ENCODE measurements at places on chromosomes 2 and 18. TPM values are rescaled to one million over a fixed set of nuclear protein-coding genes. Genes with fewer than 3 reads are reported as not detected.

Gene SALL3
- not detected for total RNA-seq

Gene MYO1B
- total RNA-seq = 47.5 TPM

Gene CCDC93
- total RNA-seq = 13.5 TPM

Gene CHMP1B
- 136 TPM for total RNA-seq

Gene DES
- total RNA-seq = 0.38 TPM

Gene ARHGAP28
- 1.6 TPM for total RNA-seq

Gene ERICH2
- total RNA-seq = not detected

Gene DSC2
- total RNA-seq = 13.3 TPM

Gene ITPRIPL1
- total RNA-seq = not detected

- DNase-seq = no peak
Observed at GRCh38 chr2:144097440-144098225, 422.3 kb downstream of the ZEB2 start.

DNA sequence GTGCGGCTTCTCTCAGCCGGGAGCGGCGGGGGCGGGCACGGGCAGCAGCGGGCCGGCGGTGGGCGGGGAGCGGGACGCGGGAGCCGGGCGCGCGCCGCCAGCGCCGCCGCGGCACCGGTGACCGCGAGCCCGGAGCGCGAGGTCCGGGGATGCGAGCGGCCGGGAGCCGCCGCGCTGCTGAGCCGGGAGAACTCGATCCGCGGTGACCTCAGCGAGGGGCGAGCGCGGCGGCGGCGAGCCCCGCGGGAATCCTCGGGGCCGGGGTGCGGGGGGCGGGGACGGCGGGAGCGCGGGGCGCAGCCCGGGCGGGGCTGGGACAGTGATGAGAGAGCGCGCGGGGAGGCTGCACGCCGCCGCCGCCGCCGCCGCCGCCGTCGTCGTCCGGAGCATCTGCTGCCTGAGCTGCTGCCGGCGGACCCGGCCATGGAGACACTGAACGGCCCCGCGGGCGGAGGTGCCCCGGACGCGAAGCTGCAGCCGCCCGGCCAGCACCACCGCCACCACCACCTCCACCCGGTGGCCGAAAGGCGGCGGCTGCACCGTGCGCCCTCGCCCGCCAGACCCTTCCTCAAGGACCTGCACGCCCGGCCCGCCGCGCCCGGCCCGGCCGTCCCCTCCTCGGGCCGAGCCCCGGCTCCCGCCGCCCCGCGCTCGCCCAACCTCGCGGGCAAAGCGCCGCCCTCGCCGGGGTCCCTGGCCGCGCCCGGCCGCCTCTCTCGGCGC is at the start of gene MTCL1:
MTCL1 (plus strand) TSS at position 319 of the 723 bp plus-strand sequence; CDS start at position 424, 105 bp downstream.
- DNase-seq = peak; percentile 41

- no peak for DNase-seq
Observed at GRCh38 chr2:174035117-174035635, 70.0 kb upstream of the SP3 start.

DNA sequence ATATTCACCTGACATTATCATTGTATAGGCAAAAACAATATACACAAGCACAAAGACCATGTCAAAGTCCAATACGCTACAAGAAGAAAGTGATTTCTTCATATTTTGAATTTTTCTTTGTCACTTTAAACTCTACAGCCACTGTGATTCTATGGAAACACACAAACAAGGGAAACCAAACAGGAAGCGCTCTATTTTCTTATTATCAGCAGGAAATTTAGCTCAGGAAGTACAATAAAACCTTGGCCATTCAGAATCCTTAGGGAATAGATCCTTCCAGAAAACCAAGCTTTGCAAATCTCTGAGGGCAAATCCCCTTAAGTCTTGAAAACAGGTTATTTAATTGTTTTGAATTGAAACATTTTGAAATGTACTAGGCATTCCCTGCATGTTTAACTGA is 336.2 kb downstream of the EPHA4 start:
- no peak for DNase-seq

DNA sequence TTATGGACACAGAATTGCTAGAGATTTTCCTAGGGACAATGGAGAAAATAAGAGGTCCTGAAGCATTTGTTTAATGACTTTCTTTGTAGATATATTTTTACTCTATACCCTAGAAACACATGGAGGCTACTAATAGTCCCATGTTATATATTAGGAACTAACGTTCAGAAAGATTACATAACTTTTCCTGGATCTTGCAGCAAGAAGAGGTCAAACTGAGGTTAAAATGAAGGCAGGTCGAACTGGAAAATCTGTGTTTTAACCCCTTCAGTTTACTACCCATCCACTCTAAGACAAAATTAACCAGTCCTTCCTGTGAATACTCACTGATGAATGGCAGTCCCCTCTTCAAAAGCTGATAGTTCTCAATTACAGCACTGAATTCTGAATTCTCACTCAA is 1415.8 kb upstream of the CELF4 start:
- no peak for DNase-seq

DNA sequence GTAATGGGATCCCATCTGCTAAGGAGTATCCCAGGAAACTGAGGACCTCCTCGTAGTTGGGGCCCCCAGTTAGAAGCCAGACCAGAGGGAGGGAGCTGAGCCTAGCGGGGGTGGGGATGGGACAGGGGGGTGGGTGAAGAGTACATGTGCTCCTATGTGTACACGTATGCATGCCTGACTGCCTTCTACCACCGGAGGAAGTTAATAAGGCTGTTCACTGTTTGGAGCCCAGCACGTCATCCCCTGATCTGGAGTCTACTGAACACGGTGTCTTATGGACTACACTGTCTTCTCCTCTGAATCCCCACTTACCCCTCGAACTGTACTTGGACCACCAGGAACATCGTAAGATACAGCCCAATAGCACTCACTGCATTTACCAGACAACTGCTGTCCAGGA is 68.5 kb downstream of the SFXN5 start:
- DNase-seq = no peak

DNA sequence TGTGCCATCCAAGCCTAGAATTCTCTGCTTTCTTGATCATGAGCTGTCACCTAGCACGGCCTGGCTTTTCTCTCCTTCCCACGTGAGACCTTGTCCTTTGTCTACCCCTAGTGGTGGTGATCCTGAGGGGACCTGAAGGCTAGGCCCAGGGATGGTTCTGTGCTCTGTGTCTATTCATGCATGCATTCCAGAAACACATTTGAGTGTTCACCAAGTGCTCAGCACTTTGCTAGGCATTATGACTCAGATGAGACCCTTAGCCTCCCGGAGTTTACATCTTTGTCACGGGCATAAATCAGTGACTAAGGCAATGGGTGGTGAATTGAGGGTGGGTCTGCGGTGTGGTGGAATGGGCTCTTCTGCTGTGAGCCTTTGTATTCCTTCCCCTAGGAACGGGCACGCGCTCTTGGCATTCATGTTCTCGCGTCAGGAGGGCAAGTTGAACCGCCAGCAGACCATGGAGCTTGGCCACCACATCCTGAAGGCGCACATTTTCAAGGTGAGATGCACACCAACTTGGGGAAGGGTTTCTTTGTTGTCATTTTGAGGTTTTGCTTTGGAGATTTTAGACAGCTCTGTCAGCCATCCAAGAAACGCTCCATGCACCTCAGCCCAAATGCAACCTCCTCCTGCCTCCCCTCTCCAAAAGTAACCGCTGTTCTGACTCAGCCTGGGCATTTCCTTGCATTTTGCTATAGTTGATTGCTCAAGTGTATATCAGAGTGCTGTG is 100.9 kb downstream of the WDSUB1 start:
- DNase-seq = peak; percentile 34

- DNase-seq = no peak
Observed at GRCh38 chr18:37836071-37836970, 270.7 kb upstream of the CELF4 start.

- no peak for DNase-seq
Observed at GRCh38 chr2:13495051-13495450, 778.3 kb downstream of the TRIB2 start.

- no peak for DNase-seq
Observed at GRCh38 chr2:32887125-32887524, 59.6 kb upstream of the LTBP1 start.

GRCh38 chr2:127615511-127616166 is 30.3 kb upstream of the GPR17 start:
- DNase-seq = no peak

- no peak for DNase-seq
Observed at GRCh38 chr2:70505613-70506391, 47.8 kb downstream of the TGFA start.

DNA sequence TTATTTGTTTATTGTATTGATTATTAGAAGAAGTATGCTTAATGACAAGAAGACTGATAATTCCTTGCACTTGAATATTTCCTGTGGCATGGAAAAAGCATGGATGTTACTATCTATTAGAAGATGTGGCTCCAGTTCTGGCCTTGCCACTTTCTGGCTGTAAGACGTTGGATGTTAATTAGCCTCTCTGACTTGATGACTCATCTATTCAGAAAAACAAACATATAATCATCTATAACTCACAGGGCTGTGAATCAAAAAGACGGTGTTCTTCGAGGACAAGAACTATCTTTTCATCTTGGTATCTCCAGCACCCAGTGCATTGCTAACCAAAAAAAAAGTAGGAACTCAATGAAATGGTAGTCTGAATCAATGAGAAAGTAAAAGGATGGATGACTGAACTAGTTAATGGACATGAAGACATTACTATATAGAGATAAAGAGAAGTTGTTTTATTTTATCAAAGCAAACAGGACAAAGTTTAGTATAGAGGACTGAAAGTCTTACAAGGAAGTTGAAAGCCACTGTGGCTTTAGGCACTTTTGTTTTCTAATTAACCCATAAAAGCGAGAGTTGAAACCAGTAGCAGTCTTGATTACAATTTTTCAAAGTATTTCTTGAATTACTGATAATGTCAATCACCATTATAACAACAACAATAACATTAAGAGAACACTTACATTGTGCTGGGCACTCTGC is 145.3 kb downstream of the RND3 start:
- no peak for DNase-seq

- DNase-seq = no peak
Observed at GRCh38 chr18:79935925-79936324, 15.5 kb downstream of the SLC66A2 start.

DNA sequence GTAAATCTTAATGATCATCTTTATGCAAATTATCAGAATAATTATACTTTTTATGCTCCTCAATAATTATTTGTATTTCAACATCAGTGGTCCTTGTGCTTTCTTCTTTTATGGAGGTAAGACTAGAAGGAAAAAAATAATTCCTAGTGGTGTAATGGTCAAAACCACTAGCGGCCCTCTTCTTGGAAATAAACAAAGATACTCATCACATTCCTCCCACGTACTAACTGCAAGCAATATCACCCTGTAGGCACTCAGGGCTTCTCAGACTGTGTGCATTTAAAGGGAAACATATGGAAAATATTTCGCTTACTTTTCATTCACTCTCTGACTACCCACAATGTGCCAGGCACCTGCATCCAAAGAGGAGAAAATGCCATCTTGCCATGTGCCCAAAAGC is 263.7 kb downstream of the DOK6 start:
- DNase-seq = no peak

GRCh38 chr2:149330127-149331022 is at the start of gene LYPD6:
LYPD6 (plus strand) TSS chr2:149330587; CDS start chr2:149437709, 107,122 bp downstream.
- DNase-seq = peak; percentile 68

GRCh38 chr2:111186121-111186715 is 65.5 kb downstream of the BCL2L11 start:
- no peak for DNase-seq

- DNase-seq = no peak
Observed at GRCh38 chr2:95315801-95316411, 18.8 kb downstream of the KCNIP3 start.

DNA sequence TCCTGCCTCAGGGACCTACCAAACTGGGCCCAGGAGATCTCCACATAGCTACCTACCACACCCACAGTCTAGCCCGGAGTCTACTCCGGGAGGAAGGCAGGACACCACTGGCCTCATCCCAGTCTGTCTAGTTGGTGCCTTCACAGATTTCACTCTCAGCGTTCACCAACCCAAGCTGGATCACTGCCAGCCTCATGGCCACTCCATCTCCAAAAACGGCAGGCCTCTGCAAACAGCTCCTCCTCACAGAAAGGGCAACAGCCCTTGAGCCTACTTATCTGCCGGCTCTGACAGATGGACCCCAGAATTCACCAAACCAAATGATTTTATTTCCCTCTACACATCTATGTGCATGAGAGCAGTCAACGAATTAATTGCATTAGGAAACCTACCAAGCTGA is 61.3 kb downstream of the NCKAP5 start:
- DNase-seq = no peak

DNA sequence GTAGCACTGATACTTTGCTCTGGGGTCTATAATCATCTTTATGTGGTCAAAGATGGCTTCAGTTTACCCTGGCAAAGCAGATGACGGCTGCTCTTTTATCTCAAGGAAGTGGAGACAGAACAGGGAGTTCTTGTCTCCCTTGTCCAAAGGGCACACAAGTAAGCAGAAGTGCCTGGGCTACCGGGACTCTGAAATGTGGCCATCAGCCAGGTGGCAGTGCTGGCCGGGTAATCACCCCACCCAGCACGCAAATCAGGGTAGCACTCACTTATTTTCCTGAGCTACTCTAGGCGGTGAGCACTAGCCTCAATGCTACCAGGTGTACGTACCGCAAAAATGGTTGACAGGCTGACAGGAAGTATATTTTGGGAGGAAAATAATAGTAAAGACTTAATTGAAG is 119.7 kb upstream of the ETAA1 start:
- DNase-seq = no peak

DNA sequence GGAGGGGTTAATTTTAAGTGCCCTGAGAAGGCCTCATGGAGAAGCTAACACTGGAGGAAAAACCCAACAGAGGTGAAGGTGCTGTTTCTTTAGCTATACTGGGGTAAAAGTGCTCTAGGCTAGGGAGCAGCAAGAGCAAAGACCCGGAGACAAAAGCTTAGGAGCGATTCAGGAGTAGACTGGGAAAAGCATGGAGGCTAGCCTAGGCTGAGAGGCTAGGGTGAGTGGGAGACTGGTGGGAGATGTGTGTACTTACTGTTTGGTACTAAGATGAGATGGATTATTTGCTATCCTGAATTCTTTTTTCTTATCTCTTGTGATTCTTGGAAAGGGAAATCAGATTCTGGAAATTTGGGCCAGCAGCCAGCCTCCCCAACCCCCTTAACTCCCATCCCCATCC is 2.0 kb downstream of the GIGYF2 start:
- no peak for DNase-seq

DNA sequence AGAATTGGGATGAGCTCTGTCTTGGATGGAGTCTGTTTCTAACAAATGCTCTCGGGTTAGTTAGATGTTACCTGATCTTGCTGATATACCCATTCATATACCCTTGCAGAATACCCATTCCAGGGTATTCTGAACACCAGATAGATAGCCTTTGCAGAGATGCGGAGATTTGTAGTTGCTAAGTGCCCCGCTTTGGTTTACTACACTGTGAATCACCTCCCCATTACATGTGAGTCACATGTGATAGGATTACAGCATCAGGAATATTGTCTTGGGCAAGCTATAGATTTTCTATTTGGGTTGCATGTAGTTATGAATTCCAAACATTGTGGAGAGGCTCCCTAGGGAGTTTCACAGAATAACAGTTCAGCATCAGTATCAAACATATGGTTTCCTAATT is 3.8 kb downstream of the VSNL1 start:
- no peak for DNase-seq

DNA sequence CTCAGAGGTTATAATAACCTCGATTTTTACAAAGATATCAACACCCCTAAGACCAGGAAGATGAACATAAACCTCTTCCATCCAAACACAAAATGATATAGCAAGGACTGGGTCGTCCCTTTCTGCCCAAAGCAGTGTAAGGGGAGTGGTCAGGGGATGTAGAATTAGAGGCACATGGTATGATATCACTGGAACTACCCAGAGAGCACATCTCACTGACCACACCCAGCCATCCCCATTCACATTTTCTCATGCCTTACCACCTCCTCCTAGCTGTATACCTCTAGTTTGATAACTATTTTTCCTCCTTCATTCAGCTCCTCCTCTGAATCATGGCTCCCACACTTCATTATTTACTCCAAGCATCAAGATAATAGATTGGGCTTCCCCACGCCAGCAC is 152.6 kb downstream of the COPS8 start:
- no peak for DNase-seq
